ENCODE measurements at places on chromosomes 6 and 20.

DNA sequence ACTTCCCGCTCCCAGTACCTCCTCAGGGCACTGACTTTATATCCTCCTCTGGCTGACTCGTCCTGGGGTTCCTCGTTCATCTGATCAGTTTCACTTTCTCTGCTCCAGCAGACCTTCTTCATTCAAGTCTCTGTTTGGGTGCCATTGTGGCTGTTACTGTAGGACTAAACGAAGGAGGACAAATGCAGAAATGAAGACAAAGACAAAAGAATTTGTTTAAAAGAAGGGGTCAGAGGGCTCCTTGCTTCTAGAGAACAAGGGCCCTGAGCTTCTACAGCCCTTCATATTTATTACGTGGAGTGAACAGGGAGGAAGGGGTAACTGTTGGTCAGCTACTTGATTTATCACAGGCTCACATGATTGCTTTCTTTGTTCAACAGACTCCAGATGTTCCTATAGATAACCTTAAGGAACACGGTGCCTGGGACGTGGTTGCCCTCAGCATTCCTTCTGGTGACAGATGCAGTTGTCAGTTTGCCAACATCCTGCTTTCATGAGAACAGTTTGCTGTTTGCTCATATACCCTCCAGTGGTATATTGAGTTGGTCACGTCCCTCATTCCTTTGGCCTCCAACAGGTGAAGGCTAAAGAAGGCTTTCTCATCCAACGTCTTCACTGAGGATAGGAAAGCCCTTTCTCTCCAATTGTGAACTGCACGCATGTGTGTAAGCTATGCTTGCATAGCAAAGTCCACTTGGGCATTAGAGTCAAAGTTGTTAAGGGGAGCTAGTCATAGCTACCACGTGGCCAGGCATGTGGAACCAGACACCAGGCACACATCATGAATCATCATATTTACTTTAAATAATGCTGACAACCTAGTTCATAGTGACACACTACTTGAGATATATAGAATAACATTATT lies 69.1 kb upstream of the BTN3A2 start:
- DNase-seq, result no peak

GRCh38 chr6:34517966-34518365 lies 38.2 kb downstream of the SPDEF start:
- no peak for DNase-seq

- DNase-seq, result no peak
Measured at GRCh38 chr20:62080249-62080990, 14.7 kb upstream of the TAF4 start.

GRCh38 chr6:30541515-30542403 lies 14.5 kb downstream of the GNL1 start:
- DNase-seq, result no peak

GRCh38 chr6:75481936-75482593 lies 11.5 kb downstream of the FILIP1 start:
- DNase-seq, result no peak

DNA sequence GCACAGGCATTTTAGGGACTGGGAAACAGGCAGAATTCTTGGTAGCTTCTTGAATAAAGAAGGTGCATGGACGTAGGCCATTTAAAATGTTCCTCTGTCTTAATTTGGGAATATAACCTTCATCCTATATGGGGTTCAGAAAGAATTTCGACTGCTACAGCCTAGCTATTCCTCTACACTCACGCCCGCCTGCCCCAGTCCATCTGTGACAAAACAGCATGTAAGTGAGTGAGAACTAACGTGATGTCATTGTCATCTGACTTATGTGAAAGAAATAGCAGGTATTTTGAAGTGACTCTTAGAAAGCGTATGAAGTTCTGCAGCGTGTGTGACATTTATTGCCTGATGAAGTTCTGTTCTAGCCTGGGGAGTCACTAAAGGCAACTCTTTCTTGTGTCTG lies 52.2 kb upstream of the SLC22A1 start:
- DNase-seq, result no peak

- no peak for DNase-seq
Measured at GRCh38 chr6:53926505-53926904, 131.7 kb downstream of the LRRC1 start.

DNA sequence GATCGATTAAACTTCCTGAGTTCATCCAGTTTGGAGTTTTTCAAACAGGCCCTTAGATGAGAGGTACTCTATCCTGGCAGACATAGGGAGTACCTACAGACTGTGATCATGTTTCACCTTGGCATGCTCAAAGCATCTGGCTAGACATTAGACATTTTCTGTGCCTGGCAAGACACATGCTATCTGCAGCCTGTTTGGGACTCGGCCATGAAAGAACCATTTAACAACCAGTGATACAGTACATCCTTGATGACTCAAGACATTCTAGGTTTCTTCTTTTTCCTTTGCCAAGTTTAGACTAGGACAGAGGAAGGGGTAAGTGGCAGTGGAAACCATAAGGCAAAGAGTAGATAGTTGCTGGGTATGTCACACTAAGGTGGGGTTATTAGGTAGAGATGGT lies 15.4 kb upstream of the PAQR8 start:
- DNase-seq, result no peak

DNA sequence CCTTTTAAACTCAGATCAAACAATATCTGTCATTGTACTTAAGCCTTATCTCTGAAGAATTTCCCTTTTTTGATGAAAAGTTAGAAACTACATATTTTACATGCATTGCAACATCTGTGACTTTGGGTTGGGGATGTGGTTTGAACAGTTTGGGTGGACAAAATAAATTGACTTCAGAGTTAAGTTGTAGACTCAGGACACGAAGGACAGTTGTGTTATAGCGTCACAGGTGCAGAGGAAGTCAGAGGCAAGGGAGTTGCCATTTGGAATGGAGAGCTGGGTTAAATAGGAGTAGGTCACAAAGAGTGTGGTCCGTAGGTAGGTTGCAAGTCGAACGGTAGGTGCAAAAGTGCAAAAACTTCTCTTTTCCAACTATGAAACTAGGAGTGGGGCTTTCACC lies 46.0 kb downstream of the ZFAND3 start:
- DNase-seq, result no peak

DNA sequence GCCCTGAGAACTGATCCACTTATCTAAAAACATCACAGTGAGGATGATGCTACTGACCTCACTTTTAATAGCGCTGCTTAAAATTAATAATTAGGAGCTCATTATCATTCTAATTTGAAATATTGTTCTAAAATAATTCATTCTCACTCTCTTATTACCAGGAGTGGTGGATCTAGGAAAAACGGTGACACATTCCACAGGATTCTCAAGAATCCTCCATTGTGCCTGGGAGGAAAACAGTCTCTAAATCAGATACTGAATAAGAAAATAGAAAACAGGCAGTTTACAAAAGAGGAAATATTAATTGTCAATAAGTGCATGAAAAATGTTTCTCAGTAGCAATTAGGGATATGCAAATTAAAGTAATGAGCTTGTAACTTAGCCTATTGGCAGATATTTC lies 187.4 kb downstream of the TENT5A start:
- DNase-seq, result no peak

- DNase-seq, result no peak
Measured at GRCh38 chr20:17634661-17635331, 47.2 kb downstream of the RRBP1 start.

DNA sequence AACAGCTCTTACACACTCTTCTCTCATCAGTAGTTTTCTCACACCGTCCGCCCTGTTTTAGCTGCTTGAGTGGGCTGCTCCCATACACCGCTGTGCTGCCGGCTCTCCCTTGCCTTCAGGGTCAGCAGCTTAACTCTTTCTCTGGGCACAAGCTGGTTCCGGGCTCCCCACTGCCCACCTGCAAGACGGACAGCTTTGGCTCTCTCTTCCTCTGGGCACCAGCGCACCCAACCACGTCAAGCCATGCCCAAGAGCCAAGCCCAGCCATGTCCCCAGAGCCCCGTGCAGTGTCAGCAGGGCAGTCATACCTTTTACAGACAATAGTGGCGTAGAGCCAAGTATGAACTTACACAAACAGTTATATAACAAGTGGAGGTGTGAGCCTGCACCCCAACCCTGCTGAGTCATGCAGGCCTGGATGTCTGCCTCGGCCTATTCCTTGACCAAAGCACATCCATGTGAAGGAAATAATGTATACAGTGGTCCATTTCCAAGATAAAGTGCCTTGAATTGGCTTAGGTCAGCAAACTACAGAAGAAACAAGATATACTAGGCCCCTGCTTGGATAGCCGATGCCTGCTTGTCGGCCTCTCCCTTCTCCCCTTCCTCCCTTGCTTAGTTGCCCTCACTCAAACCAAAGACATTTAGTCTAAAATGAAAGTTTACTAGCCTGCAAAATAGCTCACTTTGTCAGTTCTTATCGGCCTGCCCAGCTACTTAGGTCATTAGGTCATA lies 89.3 kb downstream of the JPH2 start:
- no peak for DNase-seq

GRCh38 chr20:35595456-35595855 lies 20.2 kb upstream of the SPAG4 start:
- DNase-seq, result no peak

DNA sequence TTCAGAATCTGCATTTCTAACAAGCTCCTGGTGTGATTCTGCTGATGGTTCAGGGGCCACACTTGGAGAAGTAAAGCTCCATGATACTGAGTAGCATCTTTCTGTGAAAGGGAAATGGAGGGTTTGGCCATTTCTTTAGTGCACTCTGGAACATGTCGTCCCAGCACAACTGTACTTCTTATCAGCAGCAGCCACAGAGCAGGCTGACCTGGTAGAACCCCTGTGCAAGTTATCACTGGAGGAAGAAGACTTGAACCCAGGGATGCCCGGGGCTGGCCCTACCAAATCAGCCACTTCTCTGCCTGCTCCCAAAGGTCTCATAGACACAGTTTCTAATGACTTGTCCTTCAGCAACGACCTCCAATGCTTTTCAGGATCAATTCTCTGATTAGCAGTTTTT lies 354.7 kb upstream of the PLCB4 start:
- no peak for DNase-seq

- no peak for DNase-seq
Measured at GRCh38 chr20:708956-709355, 33.4 kb upstream of the SCRT2 start.

DNA sequence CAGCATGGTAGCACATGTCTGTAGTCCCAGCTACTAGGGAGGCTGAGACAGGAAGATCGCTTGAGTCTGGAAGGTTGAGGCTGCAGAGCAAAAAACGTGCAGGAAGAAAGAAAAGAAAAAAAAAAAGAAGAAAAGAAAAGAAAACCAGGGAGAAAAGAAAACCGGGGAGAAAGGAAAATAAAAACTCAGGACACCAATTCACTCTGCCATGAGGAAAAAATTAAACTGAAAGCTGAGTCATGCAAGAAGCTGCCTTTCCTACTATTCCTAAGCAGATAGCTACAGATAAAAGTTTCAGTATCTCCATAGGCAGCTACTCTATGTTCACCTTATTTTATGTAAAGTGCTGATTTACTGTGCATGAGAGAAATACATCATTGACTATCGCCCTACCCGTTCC lies 10.5 kb downstream of the PTGIS start:
- DNase-seq, result no peak

DNA sequence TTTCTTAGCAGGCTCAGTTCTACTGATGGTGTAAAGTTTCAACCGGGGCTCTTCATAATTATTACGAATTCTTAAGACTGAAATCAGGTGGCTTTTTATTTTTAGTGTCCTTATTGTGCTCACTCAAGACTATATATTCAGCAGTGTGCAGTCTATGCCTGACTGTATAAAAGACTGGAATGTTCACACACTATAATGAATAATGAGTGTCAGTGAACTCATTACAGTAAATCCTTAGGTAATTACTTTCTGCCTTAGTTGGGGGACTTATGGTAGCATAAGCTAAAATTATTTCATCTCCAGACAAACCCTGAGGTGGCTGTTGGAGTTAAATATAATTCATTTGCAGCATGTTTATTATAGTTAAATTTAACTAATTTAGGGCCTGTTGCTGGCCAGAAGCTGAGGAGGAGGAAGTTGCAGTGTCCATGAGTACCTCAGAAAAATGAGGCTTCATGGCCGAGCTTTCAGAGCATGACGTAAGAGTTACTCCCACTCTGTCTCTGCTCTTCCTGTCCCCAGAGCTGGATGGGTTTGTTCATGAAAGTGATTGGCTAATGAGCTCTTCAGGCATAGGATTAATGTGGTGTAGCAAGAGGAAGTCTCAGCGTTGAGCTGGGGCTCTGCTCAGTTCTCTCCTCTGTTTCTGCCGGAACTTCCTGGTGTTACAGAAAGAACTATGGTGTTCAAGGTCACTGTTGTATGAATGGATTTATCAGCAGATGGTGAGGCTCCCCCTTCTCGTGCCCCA lies 335.7 kb downstream of the NRN1 start:
- no peak for DNase-seq

GRCh38 chr6:113276601-113277000 lies 580.5 kb upstream of the MARCKS start:
- DNase-seq, result no peak

GRCh38 chr20:63968928-63969760 lies 586 bp downstream of the ZNF512B start:
- DNase-seq, result no peak

GRCh38 chr6:42136508-42137193 lies 5.8 kb downstream of the C6orf132 start:
- DNase-seq, result no peak

DNA sequence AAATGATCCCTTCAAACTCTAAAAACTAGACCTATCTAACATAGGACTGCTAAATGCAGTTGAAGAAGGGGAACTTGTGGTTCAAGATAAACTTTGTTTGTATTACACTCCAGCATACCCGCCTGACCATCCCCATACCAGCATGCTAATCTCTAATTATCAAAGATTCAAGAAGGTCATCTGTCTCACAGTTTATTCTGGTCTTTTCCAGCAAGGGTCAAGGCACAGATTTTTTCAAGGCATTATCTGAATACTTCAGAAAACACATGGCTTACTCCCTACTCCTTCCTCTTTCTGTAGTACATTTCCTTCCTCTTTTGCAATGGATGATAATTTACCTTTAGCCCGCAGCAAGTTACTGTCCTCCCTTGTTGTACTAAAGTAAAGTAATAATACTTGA lies 174.1 kb downstream of the PKHD1 start:
- DNase-seq, result no peak

GRCh38 chr6:169035385-169036240 lies 218.0 kb downstream of the THBS2 start:
- DNase-seq, result no peak

DNA sequence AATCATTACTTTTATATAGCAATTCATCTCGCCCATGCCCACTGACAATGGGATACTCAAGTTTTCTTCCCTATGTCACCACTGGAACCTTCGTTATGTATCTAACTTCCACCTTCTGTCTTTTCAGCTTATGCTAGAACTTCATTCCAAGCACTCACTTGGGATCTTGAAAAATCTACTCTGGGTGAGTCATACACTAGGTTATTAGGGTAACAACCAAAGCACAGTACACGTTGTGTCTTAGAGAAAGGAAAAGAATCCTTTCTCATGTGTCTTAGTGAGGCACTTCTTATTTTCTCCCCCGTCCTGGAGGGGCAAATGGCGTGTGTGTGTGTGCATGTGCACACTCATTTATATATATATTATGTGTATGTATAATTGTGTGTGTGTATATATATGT lies 18.3 kb upstream of the FAM162B start:
- no peak for DNase-seq

DNA sequence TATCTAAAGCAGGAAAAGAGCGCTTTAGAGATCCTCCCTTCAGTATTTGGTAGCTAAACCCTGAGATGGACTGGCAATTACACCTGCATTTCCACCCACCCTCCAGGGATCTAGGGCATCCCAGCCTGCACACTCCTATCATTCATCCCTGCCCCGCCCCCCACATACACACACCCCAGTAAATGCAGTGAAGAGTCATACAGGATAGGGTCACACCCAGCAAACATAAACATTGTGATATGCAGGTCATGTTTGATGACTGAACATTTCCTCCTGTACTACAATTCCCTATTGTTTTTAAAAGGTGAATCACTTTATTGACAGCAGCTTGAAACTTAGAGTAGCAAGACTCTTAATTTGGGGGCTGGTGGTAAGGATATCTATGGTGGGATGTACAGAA lies 112.9 kb downstream of the FOXO3 start:
- no peak for DNase-seq

All from esophagus squamous epithelium (tissue), 5 donors.